AML-193 (cell line): ENCODE measurements at places on chromosomes 6 and 20.
A peak's percentile ranks its signal among the peaks of the same experiment; 100 is the strongest.

DNA sequence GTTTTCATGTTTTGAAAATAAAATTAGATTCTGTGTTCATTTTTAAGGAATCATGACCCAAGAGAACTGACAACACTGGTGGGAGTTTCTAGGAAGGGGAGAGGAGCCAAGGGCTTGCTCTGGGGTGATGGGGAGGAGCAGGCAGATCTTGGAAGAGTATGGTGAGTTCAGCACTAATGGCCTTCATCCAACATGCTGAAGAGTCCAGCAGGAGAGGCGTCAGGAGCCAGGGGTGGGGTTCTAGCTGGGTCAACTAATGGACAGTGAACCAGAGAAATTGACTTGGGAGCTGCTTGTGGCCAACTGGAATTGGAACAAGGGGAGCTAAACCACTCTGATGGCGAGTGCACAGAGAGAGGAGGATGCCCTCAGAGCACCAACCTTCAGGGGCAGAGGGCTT lies 107.1 kb downstream of the MRPL14 start:
- no peak for DNase-seq

- DNase-seq: peak; percentile 19
Observed at GRCh38 chr6:112087916-112088315, 525 bp downstream of the FAM229B start.

DNA sequence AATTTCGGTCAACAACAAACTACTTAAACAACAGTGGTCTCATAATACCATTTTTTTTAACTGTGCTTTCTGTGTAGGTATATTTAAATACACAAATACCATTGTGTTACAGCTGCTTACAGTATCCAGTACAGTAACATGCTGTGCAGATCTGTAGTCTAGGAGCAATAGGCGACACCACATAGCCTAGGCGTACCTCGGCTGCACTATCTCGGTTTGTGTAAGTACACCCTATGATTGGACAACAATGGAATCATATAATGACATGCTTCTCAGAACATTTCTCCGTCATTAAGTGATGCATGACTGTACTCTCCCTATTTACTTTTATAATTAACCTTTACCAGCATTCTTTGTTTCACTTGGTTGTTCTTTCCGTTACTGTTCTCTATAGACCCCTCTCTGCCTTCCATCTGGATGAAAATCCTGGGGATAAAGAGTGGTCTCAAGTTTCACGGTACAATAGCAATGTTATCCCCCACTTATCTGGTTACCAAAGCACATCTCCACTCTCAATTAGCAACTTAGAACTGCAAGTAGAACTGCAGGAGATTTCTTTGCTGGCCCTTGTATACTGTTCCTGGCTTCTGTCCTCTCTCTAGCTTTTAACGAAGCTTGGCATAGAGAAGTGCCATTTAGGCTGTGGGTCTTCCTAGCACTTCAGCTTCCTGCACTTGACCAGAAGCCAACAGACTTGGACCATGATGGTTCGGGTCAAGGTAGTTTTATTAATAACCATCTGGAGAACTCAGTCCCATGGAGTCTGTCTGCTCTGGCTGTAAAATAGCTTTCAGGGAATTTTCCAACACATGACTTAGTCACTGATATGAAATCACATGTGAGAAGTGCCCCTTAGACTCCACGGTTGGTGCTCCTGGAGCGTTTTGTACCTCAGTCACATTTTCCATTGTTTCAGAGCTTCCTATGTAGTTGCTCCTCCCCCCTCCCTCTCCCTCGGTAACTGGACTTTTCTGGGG lies 80.4 kb upstream of the POPDC3 start:
- DNase-seq: no peak

GRCh38 chr6:158481690-158482473 lies 78.0 kb upstream of the TMEM181 start:
- no peak for DNase-seq

- no peak for DNase-seq
Observed at GRCh38 chr6:101417900-101418299, 24.4 kb downstream of the GRIK2 start.

GRCh38 chr6:1856381-1856780 lies 246.7 kb downstream of the FOXC1 start:
- DNase-seq: no peak

GRCh38 chr6:169986171-169986847 lies 234.9 kb downstream of the ERMARD start:
- DNase-seq: no peak

DNA sequence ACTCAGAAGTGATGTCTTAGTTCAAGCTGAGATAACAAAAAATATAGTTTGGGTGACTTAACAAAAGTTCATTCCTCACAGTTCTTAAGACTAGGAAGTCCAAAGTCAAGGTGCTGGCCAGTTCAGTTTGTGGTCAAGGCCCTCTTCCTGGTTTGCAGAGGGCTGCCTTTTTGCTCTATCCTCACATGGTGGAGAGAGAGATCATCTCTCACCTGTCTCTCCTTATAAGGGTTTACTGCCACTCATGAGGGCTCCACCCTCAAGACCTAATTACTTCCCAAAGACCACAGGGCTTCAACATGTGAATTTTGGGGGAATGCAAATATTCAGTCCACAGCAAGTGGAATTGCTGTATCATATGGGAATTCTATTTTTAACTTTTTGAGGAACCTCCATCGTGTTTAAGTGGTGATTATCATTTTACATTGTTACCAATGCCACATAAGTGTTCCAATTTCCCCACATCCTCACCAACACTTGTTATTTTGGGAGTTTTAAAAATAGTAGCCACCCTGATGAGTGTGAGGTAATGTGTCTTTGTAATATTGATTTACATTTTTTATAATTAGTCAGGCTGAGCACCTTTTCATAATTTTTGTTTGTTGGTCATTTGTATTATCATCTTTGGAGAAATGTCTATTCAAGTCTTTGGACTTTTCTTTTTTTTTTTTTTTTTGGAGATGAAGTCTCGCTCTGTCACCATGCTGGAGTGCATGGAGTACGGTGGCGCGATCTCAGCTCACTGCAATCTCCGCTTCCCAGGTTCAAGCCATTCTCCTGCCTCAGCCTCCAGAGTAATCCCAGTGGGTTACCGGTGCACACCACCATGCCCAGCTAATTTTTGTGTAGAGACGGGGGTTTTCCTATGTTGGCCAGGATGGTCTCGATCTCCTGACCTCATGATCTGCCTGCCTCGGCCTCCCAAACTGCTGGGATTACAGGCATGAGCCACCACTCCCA lies 112.2 kb downstream of the SESN1 start:
- DNase-seq: no peak

GRCh38 chr20:43923322-43923721 lies 8.7 kb downstream of the TOX2 start:
- DNase-seq: no peak

GRCh38 chr20:49713753-49714712 lies at the start of gene B4GALT5:
B4GALT5 (minus strand) TSS chr20:49713878; CDS start chr20:49713690, 188 bp downstream.
- peak; percentile 77 for DNase-seq

- no peak for DNase-seq
Observed at GRCh38 chr6:66623050-66623449, 916.0 kb upstream of the EYS start.

DNA sequence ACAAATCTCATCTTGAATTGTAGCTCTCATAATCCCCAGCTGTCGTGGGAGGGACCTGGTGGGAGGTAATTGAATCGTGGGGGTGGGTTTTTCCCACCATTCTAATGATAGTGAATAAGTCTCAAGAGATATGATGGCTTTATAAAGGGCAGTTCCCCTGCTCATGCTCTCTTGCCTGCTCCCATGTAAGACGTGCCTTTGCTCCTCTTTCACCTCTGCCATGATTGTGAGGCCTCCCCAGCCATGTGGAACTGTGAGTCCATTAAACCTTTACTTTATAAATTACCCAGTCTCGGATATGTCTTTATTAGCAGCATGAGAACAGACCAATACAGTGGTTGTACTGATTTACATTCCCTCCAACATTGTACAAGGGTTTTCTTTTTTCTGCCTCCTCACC lies 69.7 kb downstream of the SUN5 start:
- no peak for DNase-seq

DNA sequence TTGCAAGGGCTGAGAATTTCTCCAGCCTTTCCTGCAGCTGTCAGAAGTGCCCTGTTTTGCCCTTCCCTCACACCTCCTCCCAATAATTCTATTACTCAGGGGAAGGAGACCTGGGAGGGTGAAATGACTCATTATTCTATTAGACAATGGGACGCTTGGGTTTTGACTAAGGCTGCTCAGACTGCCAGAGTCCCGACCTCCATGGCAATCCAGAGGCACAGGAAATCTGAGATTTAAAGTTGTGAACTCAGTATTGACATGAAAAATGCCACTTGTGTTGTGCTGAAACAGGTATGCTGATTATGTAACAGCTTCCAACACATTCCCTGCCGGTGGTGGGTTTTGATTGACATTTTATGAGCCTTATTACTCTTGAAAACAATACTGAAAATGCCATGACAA lies 625.9 kb upstream of the FLRT3 start:
- no peak for DNase-seq

DNA sequence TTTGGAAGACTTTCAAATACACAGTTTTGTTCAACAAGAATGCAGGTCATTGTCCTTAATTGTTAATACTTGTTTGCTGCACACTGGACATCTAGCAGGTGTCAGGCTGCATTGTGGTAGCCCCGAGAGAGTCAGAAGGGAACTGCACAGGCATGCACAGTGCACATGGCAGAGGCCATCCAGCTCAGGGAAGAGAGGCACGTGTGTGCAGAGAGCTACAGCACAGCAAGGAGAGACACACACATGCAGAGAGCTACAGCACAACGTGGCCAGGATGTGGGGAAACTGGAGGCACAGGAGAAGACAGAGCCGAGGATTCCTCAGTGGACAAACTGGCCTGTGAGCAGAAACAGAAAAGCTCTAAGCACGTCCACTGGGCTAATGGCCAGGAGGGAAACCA lies 272.0 kb downstream of the SMOC2 start:
- DNase-seq: no peak

DNA sequence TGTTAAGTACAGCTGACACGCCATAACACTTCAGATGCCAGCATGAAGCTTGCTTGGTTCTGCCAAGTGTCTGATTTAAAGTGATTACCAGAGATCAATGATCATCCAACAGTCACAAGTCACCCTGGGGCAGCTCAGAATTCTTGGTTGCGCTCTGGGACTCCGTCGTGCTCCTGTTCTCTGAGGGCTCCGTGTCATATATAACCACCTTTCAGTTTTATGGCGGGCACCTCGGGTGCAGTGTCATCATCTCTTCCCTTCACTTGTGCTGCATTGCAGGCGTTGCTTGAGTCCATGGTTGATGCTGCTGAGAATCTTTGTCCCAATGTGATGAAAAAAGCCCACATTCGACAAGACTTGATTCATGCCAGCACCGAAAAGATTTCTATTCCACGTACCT lies 101.4 kb upstream of the SCGN start:
- no peak for DNase-seq

GRCh38 chr6:125273965-125274364 lies 27.8 kb downstream of the HDDC2 start:
- DNase-seq: no peak

DNA sequence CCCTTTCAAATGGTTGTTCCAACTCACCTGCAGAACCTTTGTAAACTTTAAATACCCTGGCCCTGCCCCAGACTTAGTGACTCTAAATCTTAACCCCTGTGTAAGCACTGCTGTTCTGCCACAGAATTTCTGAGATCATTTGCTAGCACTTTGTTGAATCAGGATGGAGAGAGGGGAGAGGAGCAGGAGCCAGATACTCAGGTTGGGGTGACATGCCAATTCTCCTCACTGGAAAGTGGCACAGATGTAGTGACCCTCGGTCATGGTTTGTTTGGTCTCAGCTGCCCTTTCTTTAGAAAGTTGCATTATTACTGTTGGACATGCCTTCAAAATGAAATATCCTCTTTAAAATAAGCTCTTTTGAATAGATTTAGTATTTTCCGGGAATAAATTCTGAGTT lies 168.0 kb downstream of the ZFAND3 start:
- no peak for DNase-seq

DNA sequence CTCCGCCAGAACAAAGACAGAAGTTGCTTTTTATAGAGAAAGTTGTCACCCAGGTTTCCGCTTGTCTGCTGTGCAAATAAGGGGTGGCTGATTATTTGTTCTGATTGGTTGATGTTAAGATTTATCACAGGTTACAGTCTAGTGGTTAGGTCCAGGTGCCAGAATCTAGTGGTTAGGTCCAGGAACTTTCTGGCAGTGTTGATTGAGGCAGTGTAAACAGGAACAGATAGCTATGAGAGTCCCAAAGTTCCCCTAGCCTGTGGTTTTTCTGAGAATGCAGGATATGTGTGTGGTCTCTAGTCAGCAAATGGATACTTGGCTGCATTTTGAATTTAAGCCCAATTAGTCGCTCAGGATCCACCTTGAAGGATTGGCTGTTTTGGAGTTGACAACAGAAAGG lies 148.0 kb downstream of the TMEM200A start:
- DNase-seq: no peak

- no peak for DNase-seq
Observed at GRCh38 chr6:34538581-34538980, 17.5 kb downstream of the SPDEF start.

DNA sequence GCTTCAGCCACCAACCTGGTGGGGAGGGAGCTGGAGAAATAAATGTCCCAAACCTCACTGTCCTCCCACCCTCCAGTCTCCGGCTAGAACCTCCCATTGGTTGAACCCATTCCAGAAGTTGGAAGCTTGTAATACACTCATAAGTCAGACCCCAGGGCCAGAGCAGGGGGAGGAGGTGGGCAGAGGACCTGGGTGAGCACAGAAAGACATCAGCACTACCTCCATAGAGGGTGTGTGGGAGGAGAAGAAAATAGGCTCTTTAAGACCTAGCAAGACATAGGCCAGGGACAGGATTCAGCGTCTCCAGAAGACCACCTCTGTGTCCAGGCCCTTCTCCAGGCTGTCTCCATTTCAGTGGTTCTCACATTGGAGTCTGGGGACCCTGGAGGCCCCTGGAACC lies 73.3 kb upstream of the TOP1 start:
- DNase-seq: no peak

DNA sequence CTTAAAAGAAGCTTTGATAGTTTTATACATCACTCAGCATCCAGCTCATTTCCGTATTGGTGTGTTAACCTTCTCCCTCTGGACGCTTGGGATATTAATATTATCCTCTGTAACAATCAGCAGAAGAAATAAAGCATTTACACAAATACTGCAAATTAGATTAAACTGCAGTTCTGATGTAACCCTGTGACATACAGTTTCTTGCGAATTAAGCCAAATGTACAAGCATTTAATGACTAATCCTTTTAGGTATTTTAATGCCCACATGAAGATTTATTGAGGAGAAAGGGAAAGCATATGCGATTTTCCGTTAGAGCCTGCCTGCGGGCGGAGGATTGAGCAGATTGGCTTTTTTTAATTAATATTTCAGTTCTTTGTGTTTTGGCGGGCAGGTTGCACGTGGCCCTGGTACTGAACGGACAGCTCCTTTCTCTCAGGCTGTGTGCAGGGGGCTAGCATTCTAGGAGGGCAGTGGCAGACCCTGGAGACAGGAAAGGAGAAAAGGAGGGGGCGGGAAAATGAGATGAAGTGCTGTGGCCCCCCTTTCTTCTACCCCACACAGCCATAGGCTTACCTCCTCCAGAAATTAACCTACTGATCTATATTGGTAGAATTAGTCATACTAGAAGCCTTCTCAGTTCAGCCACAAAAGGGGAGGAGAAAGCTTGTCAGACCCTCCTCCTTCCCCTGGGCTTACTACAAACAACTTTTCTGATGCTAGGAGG lies 14.1 kb upstream of the TFAP2D start:
- DNase-seq: no peak

GRCh38 chr6:116016846-116017545 lies 43.7 kb downstream of the FRK start:
- no peak for DNase-seq
